ENCODE measurements at places on chromosomes 12 and 14. TPM values are rescaled to one million over a fixed set of nuclear protein-coding genes. Genes with fewer than 3 reads are reported as not detected.

Gene RBM23
- 27.9 TPM for polyA plus RNA-seq

Gene ACVR1B
- 12.8 TPM for polyA plus RNA-seq

Gene PLEKHG7
- polyA plus RNA-seq: not detected

Gene CMKLR1
- polyA plus RNA-seq: not detected

Gene C14orf39
- polyA plus RNA-seq: not detected

Gene IFNG-AS1
- polyA plus RNA-seq: not detected

Gene PARPBP
- 50.5 TPM for polyA plus RNA-seq
